ENCODE measurements at places on chromosomes 1 and 21.

- DNase-seq = no peak
These were observed 323.1 kb downstream of the HHIPL2 start for GRCh38 chr1:222224636-222225315.

DNA sequence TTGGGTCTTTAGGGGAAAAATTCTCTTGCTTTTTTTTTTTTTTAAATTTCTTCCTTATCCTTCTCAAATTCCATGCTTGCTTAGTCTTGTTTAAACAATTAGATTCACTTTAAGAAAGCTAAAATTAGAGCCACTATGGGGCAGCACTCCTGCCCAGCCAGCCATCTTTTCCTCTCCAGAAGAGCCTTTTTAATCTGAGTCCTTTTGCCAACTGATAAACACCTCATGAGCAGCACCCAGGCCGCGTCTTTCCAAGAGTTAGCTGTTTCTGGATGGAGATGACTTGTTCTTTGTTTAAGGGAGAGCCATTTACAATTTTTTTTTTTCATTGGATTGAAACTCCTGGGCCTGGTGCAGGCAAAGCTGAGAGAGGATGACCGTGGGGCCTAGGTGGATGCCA is 53.3 kb upstream of the TSPAN2 start:
- DNase-seq = no peak

DNA sequence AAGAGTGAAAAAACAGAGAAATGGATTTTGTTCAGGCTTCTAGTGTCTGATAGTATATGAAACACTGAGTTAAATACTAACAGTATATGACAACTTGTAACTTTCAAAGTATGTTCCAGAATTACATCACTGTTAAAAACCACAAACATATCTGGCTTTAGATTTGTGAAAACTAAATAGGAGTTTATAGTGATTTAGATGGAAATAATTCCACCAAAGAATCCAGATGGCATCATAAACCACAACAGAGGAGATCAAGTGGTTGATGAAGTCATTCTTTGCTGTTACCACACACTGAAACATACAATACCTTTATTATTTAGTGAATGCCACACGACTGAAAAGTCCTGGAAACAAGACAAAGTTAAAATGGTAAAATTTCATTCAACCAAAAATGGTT is 37.2 kb downstream of the ALG14 start:
- no peak for DNase-seq

GRCh38 chr1:181662606-181663005 is 179.3 kb downstream of the CACNA1E start:
- no peak for DNase-seq

DNA sequence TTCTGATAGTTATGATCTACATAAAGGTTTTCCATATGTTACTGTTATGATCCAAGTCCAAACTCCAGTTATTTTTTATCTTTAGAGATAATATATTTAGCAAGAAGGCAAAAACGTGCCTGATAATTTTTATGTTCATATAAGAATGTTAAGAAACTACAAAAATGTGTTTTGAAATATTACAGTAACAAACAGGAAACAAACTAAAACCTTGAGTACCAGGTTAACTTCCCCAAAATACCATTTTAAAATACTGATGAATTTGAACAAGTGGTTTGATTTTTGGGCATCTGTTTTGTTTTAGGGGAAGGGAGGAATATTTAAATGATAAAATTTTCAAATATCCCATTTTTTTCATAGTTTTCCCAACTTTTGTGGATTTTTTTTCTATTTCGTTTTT is 124.8 kb downstream of the NR5A2 start:
- no peak for DNase-seq

GRCh38 chr1:175944591-175944990 is 201.2 kb upstream of the TNR start:
- no peak for DNase-seq

Data from NCI-H187 (cell line).